ENCODE measurements at places on chromosomes 12 and 14.

GRCh38 chr12:92690601-92691000, 12.2 kb upstream of the PLEKHG7 start:
- no peak for DNase-seq

- no peak for DNase-seq
Observed at GRCh38 chr14:103879570-103880347, 32.4 kb upstream of the PPP1R13B start.

DNA sequence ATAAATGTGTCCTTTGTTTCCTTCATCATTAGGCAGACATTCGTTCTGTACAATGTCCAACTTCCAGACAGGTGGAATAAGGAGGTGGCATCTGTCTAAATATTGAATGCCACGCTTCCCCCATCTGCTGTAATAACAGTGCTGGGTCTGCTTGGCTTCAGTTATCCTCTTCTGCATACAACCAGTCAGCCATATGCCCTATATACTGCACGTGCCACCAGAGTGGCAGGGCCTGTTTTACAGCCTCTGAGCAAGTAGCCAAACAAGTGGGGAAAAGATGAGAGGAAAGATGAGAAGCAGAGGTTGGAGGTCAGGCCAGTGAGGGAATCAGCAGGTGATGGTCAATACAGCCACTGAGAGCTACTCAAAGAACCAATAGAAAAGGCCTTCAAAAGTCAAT, 55.4 kb downstream of the OTX2 start:
- DNase-seq: no peak

GRCh38 chr14:73740618-73741326, 26.6 kb upstream of the PNMA1 start:
- DNase-seq: no peak

GRCh38 chr12:115749071-115749841, 528.2 kb downstream of the MED13L start:
- no peak for DNase-seq

GRCh38 chr12:54616933-54617680, 17.6 kb downstream of the LACRT start:
- DNase-seq: no peak

DNA sequence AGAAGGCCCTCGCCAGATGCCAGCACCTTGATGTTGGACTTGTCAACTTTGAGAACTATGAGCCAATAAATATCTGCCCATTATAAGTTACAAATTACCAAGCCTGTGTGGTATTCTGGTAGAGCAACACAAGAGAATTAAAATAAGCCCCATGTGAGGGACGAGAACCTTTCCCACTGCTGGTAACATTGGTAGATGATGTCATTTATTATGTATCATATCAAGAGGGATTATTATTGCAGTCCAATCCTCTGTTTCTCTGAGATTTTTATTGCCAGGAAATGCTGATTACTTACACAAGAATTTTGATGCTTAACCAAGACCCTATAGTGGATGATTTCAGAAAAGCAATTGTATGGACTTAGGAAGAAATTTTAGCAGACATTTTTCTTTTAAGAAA, 40.3 kb upstream of the SLC24A4 start:
- no peak for DNase-seq

DNA sequence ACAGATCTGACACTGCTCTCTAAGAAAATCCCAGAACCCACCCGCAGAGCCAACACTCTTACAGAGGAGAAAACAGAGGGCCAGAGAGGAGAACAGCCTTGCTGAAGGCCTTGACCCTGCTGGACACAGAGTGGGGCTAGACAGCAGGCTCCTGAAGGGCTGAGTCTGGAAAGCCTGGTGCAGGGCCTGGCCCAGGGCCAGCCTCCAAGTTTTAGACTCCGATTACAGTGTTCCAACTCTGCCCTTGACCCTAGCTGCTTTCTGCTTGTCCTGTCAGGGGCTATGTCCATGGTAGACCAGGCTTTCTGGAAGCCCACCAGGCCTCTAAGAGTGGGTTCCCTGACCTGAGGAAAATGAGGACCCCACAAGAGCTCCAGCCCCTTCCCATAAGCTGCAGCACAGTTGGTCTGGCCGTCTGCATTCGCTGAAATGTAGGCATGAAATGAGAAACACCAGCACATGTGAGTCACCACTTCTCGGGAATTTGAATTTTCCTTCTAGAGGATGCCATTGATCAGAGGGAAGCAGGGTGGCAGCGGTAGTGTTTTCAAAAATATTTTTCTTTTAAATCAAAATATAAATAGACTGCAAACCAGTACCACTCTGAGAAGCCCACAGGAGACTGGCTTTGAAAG, 154.4 kb downstream of the CALM1 start:
- no peak for DNase-seq

DNA sequence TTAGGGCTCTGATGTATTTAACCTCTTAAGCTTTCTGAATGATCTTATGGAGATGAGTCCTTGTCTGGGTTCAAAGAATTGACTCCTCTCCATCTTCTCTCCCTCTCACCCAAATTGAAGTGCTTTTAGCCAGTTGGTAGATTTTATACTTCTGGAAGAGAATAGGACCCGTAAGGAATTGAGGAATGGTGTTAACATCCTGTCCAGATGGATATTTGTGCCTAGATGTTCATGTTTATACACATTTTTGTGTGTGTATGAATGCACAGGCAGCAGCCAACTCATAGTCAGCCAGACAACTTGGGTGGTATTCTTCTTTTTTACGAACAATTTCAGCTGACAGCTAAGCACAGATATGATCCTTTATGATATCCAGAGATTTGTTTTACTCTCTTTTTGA, 449.6 kb upstream of the RGS6 start:
- no peak for DNase-seq

DNA sequence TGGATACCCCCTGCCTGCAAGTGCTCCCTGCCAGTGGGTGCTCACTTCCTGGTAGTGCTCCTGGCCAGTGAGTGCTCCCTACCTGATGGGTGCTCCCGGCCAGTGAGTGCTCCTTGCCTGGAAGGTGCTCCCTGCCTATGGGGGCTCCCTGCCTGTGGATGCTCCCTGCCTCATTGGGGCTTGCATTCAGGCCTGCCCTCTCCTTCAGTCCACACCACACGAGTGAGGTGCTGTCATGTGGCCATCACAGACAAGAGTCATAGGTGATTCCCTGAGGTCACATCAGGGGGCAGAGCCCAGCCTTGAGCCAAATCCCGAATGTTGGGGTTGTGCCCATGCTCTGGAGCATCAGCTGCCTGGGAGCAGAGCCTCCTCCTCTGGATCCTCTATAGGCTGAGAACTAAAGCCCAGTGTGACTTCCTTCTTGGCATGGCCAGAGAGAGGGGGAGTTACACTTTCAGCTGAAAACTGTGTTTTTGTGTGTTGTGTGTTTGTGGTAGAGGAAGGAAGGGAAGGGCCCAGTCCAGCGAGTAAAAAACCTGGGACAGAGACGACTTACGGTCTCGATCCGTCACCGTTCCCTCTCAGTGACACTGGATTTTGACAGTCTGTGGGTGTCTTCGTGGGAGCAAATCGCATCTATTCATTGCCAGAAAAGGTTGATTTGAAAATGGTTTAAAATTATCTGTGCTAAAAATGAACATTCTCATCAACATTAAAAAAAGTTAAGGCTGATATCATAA, 136.0 kb downstream of the ADGRD1 start:
- DNase-seq: no peak

- DNase-seq: peak; percentile 92
Observed at GRCh38 chr14:106605548-106606448, 1079.4 kb downstream of the TMEM121 start.

- DNase-seq: no peak
Observed at GRCh38 chr12:79283364-79283763, 407.4 kb downstream of the PAWR start.

DNA sequence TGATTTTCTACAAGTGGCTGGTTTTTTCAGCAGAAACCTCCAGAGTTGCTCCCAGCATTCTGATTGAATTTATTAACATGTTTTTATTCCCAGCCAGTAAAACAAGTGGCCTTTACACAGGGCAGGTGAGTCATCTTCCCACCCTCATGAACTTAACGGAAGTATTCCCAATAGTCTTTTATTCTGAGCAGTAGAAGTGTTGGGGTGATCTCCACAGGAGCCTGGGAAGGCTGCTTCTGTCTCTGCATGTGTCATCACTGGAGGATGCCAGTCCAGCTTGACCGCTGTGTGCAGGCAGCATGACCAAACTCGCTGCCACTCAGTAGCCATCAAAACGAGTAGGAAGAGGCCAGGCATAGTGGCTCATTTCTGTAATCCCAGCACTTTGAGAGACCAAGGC, 13.4 kb upstream of the DNAH10 start:
- DNase-seq: no peak

DNA sequence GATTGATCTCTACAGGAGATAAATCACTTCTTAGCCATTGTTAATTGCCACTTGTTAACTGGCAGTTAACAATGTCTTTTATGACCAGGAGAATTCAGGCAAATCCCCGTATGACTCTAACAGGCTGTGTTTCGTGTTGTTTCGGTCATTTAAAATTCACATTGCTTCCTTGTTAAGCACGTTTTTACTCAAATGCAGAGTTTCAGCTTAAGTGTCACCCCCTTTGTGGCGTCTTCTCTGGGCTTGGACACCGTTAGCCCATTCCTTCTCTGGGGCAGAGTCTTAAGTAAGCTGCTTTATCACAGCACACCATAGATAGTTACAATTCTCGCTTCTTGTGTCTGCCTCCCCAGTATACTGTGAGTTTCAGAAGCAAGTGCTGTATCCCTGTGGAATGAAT, 205.4 kb downstream of the EPS8 start:
- no peak for DNase-seq

- no peak for DNase-seq
Observed at GRCh38 chr14:83847102-83847501, 1682.8 kb upstream of the FLRT2 start.

- no peak for DNase-seq
Observed at GRCh38 chr12:31736472-31736871, 7.7 kb upstream of the AMN1 start.

DNA sequence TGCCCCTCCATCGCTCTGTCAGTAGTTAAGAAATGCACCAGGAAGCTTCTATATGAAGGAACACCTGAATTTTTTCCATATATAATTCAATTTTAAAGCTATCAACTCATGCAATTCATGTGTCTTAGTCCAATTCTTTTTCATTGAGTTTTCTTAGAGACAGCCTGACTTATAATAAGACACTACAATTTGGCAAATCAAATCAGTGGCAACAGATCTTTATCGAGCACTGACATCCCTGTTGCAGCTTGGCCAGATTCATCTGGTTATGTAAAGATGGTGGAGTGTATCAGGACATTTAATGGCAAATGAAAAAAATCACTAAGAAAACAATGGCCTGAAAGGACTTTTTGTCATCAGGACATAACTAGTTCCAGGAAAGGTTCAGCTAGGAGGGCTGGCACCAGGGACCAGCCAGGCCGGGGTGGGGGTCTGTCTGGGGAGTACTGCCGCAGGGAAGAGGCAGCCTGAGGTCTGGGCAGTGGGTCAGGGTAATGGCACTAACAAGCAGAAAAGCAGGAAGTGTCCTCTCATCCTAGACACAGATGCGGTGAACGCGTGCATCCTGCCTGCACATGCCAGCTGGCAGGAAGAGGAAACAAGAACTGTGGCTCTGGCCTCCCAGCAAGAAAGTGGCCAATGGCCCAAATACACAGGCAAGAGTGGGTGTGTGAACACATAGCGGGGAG, 100.5 kb upstream of the LMNTD1 start:
- DNase-seq: no peak

DNA sequence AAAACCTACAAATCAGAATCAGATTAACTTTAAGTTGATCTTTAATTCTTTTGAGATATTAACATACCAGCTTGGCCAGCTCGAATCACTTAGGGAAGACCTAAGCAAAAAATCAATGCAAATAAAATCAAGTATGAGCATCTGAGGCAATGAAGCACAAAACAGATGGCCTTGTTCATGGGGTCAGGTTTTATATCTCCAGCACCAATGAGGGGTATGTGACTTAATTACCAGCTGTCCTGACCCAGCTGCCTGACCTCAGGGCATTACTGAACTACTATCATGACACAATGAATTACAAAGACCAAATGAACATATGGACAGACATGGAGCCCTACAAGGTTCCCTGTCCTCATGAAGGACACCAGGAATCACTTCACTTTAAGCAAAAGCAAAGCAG, 70.5 kb downstream of the FGD6 start:
- DNase-seq: no peak

DNA sequence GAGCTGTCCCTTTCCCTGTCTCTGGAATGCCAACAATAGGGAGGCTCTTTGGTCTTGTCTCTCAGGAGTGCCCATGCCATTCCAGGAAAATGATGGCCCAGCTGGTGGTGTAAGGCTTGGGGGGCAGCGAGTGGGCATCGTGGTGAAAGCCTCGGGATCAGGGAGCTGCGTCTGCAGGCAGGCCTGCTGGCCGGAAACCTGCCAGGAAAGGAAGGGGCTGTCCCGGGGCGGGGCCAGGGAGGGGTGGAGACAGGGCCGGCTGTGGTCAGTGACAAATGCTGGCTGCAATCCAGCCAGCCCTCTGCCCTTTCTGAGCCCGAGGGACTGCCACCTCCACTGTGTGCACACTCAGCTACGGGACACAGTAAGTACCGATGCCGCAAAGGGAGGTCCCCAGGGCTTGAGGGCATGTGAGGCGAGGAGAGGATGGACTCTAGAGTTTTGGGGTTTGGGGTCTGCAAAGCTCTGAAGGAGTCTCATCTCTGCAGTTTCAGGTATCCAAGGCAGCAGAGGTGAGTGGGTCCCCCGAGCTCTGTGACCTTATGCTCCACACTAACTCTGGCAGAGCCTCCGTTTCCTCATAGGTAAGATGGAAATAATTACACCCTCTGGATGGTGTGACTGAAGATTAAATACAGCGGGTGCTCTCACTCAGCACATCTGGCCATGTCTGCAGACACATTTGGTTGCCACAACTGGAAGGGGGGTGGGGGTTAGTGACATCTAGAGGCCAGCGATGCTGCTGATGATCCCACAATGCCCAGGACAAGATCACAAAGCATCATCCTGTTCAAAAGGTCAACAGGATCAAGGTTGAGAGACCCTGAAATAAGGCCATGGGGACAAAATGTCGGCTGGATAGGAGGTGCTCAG, at the start of gene SERPINA5:
Gene SERPINA5 (plus strand): TSS at position 300 of the 873 bp plus-strand sequence. CDS start 5,937 bp downstream, outside the sequence.
- DNase-seq: no peak

- no peak for DNase-seq
Observed at GRCh38 chr12:254039-254438, 8.6 kb downstream of the SLC6A13 start.

DNA sequence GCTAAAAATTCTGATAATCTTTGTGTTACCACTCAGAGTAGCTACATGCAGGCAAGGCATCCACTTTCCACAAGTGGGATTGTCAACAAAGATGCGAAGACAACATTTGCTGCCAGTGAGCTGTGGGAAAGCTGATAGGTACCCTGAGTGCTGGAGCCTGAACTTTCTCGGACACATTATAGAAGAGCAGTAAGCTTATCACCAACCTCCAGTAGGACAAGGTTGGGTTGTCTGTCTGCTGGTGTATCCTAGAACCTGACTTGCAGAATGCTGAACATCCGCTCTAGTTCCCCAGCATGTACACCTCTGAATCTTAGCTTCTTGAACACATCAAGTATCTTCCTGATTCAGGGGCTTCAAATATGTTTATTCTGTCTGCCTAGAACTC, 103.8 kb upstream of the PPM1H start:
- no peak for DNase-seq

- no peak for DNase-seq
Observed at GRCh38 chr12:4193821-4194220, 79.7 kb upstream of the CCND2 start.

Measured in Karpas-422 (cell line).